Activated CD4-positive, alpha-beta memory T cell treated with anti-CD3 and anti-CD28 coated beads for 36 hours (primary cell): ENCODE measurements at places on chromosomes 3 and 15. TPM values are rescaled to one million over a fixed set of nuclear protein-coding genes. Genes with fewer than 3 reads are reported as not detected.

The PYGO1 gene
- total RNA-seq: not detected

The TTLL13 gene
- 0.73 TPM for total RNA-seq

The LINGO1 gene
- not detected for total RNA-seq

DNA sequence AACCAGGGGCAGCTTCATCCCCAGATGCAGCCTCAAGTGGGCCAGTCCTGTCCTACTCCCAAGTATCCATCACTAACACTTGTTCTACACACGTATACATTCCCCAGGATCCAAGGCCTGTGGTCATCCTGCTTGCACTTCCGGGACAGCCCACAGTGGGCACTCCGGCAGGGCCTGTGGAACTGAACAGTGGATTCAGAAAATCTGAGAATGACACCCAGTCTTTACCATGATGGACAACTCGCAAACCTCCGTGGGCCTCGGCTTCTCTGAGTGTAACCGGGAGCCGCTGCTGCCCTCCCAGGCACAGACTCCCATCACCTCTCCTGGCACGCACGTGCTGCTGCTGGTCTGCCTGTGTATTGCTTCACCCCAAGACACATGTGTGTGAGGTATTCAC is 59.6 kb downstream of the ATP10A start:
- no peak for DNase-seq

DNA sequence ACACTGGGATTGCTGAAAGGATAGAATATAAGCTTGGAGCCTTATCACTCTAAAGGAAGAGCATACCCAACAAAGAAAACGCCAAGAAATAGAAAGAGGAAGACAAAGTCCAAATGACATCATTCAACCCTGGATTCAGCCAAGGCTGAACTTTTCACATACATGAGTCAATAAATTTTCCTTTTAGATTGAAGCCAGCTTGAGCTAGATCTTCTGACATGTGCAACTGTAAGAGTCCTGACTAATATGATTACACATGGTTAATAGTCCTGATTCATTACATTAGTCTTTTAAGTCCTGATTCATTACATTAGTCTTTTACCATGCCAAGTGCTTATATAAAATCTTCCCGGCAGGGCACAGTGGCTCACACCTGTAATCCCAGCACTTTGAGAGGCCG is 13.6 kb upstream of the DENND6A start:
- no peak for DNase-seq

DNA sequence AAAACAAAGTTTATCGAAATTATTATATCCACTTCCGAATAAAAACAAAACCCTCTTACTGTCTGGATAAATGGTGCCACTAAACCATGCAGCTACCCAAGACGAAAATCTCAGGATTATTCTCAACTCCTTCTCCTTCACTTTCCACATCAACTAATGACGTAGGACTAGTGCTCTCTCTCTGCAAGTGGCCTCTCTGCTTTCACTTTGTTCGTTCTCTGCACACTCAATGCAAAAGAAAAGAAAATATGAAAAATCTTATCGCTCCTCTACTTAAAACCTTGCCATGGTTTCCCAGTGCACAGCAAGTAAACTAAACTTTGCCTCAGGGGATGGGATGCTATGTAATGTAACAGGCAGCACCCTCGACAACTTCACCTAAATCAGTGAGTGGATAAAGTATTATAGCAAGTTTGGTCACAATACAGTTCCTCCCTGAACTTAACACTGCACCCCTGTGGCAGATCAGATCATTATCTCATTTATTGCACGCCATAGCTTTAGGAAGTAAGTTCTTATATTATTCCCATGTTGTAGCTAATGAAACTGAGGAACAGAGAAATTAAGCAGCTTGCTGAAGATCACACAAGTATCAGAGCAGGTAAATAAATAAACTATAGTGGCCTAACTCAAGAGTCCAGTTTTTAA is 262.7 kb upstream of the GADL1 start:
- no peak for DNase-seq

GRCh38 chr3:133014325-133014724 is 23.9 kb upstream of the TMEM108 start:
- no peak for DNase-seq

GRCh38 chr15:58547628-58548307 is 116.0 kb downstream of the LIPC start:
- no peak for DNase-seq

DNA sequence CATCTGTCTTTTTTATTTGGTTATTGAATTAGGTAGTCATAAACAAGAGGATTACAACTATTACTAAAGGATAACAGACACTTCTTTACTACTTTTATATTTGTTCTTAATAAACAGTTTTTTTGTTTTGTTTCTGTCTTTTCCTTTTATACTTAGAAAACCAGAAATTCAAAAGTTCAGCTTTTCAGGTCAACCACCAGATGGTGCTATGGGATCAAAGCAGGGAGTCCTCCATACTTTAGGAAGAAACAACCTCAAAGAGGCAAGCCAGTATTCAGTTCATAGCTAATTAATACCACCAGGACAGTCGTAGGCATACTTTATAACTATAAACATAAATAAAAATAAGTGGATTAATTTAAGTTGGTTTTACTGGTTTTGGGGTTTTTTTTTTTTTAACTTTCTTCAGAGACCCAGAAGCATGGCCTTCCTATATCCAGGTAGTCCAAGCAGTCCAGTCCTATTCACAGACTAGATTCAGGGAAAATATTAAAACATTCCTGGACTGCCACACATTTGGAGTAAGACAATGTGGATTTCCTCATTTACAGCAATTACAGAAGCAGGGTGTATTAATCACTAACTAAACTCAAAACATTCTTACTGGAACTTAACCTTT is 16.0 kb upstream of the EID1 start:
- peak; percentile 32 for DNase-seq

GRCh38 chr3:284322-284721 is 87.8 kb downstream of the CHL1 start:
- DNase-seq: no peak

DNA sequence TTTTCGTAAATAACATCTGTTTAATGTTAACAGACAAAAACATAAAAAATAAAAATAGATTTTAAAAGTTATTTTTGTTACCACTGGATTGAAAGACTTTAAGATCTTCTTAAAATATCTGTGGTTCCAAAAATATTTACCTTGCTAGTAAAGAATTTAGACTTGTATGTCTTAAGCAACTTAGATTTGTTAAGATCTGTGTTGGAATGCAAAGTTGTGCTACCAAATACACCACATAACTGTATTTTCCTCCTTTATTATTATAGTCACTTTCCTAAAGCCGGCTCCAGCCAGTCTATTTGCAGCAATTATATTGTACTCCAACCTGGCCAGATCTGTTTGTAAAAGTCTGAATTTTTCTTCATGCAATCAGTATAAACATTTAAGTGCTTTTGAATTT is 63.7 kb downstream of the SPRED1 start:
- no peak for DNase-seq

DNA sequence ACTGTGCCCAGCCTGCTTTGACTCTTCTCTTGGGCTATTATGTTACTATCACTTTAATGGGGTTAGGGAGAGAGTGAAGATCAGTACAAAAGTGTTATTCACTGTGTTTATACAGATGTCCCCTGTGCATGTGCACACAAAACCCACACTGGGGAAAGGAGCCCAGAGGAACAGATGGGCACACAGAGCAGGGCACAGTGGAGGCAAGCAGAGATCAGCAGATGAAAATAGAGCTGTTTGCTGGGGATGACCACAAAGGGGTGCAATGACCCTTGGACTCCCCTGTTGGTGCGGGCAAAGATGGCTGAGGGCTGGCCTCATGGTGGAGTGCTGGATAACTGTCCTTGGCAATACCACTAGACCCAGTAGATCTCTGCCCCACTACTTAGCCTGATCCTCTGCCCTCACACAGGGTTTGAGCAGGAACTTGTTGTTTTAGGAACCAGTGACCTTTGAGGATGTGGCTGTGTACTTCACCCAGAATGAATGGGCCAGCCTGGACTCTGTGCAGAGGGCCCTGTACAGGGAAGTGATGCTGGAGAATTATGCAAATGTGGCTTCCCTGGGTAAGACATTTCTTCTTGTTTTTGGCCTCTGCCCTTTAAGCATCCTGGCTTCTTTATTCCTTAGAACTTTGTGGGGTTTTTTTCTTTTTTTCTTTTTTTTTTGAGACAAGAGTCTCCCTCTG is 5.3 kb downstream of the ZNF620 start:
- DNase-seq: no peak

- no peak for DNase-seq
These were observed 62.3 kb upstream of the GATA2 start for GRCh38 chr3:128555098-128555825.

GRCh38 chr3:156750191-156750873 is 75.8 kb upstream of the LEKR1 start:
- DNase-seq: no peak
